ENCODE measurements at places on chromosomes 12 and 14. TPM values are rescaled to one million over a fixed set of nuclear protein-coding genes. Genes with fewer than 3 reads are reported as not detected.

Gene TMEM179
- not detected for total RNA-seq

GRCh38 chr12:119592232-119592631, 1.3 kb upstream of the TMEM233 start:
- peaks cover 14% of the 10 kb centered on the region for H3K4me1 ChIP-seq
- no peak for DNase-seq
- peaks cover 76% of the 10 kb centered on the region for H3K27me3 ChIP-seq
- H3K4me3 ChIP-seq: no peak overlapping the region
- peaks cover 19% of the 10 kb centered on the region for H3K36me3 ChIP-seq
- H3K27ac ChIP-seq: no peak overlapping the region

- H3K4me1 ChIP-seq: no peaks in the 10 kb centered on the region
- peaks cover 5% of the 10 kb centered on the region for H3K36me3 ChIP-seq
- DNase-seq: no peak
Measured at GRCh38 chr12:100077367-100077766, 65.3 kb downstream of the BLTP3B start.

DNA sequence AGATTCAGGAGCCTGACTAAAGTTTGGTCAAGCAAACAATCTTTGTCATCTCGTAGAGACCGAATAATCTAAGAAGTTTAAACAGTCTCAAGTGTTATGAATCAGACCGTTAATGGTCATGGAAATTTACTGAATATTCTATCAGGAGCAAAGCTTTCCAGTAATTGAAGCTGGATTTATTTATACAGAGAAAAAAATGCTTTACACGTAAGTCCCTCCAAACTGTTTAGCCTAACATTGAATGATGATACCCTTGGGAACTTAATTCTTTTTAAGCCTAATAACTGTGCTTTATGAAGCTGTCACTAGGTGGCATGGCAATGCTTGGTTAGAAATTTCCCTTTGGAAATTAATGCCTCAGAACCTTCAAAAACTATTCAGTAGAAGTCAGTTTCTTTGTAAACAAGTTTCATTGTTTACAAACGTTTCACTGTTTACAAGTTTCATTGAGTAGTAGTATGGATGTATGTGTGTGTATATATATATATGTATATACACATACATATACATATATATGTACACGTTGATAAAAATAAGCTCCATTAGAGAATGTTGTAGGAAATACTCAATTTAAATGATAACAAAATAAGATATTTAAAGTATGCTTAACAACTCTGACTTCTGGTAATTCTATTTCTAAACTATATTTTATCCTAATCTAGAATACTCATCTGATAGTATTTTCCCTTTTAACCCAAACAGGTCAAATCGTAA, 32.1 kb downstream of the DEPDC4 start:
- no peak overlapping the region for H3K4me3 ChIP-seq
- no peaks in the 10 kb centered on the region for H3K4me1 ChIP-seq

DNA sequence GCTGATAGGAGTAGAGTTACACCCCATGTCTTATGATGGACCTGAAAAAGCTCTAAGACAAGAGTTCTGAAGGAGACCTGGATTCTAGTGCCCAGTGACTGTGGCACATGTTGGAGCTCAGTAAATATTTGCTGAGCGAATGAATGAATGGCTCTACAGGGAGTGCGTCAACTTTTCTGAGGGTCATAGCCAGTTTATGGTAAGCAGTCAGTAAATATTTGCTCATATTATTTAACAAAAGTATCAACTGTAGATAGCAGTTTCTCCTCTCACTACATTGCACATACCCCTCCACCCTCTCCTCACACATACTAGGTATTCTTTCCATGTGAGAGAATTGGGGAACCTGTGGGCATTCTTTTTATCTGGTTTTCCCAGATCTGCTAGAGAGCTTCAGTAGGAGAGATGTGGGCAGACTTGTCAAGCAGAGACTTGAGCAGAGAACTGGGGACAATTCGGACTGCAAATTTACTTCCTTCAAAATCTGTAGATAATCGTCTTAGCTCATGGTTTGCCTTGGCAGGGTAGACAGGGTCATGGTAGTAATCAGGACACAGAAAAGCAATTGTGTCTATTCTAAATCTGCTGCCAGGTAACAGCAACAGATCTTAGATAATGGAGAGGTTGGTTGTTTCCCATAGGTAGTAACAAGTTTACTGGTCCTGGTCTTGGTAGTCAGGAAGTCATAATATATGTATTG, 5.7 kb downstream of the SLC4A8 start:
- DNase-seq: no peak
- H3K4me3 ChIP-seq: no peak overlapping the region
- H3K27me3 ChIP-seq: no peaks in the 10 kb centered on the region
- no peak overlapping the region for H3K27ac ChIP-seq
- H3K36me3 ChIP-seq: no peaks in the 10 kb centered on the region
- peaks cover 2% of the 10 kb centered on the region for H3K4me1 ChIP-seq

DNA sequence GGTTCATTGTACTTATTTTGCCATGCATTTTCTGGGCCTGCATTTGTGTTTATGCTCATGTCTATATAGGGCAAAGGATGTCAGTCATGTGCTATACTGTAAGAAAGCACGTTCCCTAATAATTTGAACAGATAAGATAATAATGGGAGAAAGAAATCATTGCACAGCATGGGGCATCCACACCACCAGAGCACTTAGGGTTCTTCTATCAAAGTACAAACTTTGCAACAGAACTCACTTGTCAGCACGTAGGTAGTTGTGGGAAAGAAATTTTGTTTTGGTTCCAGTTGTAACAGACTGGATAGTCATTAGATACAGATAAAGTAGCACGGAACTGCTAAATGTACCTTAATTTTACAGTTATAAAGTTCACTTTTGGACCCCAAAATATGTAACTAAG, 10.1 kb downstream of the PPP1CC start:
- peak overlapping the region; percentile 79 for H3K27ac ChIP-seq
- no peak for DNase-seq
- peaks cover 53% of the 10 kb centered on the region for H3K4me1 ChIP-seq
- H3K27me3 ChIP-seq: no peaks in the 10 kb centered on the region

GRCh38 chr12:62748941-62749468, 185.9 kb downstream of the PPM1H start:
- H3K4me1 ChIP-seq: no peaks in the 10 kb centered on the region
- H3K27ac ChIP-seq: no peak overlapping the region
- H3K27me3 ChIP-seq: peaks cover 26% of the 10 kb centered on the region
- H3K36me3 ChIP-seq: no peaks in the 10 kb centered on the region
- DNase-seq: no peak

Gene P3H3
- 0.97 TPM for total RNA-seq

DNA sequence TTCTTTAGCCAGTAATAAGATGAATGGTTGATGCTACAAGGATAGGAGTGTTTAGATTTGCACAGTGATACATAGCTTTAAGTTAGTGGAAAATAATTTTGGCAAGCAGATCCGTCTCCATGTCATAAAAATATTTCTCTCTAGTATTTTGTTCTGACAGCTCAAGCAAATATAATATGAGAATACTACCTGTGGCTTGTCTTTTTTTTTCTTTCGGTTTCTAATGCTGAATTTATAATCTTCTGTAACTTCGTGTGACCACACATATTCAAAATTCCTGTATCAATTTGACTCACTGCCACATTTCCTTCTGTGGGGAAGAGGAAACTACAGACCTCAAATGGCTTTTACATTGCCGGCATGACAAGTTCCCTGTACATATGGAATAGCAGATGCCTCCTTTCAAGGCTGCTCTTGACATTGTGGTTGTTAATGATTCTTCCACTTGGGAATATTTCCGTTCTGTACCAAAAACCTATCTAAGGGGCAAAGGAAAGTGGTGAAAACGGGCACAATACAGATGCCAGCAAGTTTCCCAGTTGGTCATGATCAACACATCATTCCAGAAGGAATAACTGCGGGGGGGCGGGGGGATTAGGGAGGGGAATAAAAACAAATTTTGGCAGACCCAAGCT, 103.6 kb upstream of the CCDC91 start:
- no peaks in the 10 kb centered on the region for H3K36me3 ChIP-seq
- peaks cover 7% of the 10 kb centered on the region for H3K4me1 ChIP-seq
- no peak overlapping the region for H3K4me3 ChIP-seq
- DNase-seq: no peak
- peaks cover 19% of the 10 kb centered on the region for H3K27me3 ChIP-seq
- H3K27ac ChIP-seq: no peak overlapping the region

GRCh38 chr14:68817506-68818212, 24.8 kb upstream of the ZFP36L1 start:
- no peak overlapping the region for H3K4me3 ChIP-seq
- no peaks in the 10 kb centered on the region for H3K36me3 ChIP-seq
- no peaks in the 10 kb centered on the region for H3K27me3 ChIP-seq
- H3K27ac ChIP-seq: peak overlapping the region; percentile 99
- DNase-seq: no peak

GRCh38 chr12:45363903-45364302, 148.0 kb downstream of the ANO6 start:
- no peaks in the 10 kb centered on the region for H3K27me3 ChIP-seq
- no peak overlapping the region for H3K27ac ChIP-seq
- H3K4me1 ChIP-seq: peaks cover 2% of the 10 kb centered on the region
- DNase-seq: no peak
- peaks cover 9% of the 10 kb centered on the region for H3K36me3 ChIP-seq

- peak overlapping the region; percentile 98 for H3K4me3 ChIP-seq
- H3K27ac ChIP-seq: peak overlapping the region; percentile 99
- H3K36me3 ChIP-seq: peaks cover 2% of the 10 kb centered on the region
Measured at GRCh38 chr12:49111206-49111605, 559 bp upstream of the LMBR1L start.

Gene HSP90AA1
- 514 TPM for total RNA-seq

- peak overlapping the region; percentile 49 for H3K4me3 ChIP-seq
- no peaks in the 10 kb centered on the region for H3K27me3 ChIP-seq
- peaks cover 14% of the 10 kb centered on the region for H3K4me1 ChIP-seq
Measured at GRCh38 chr12:22530-23201, 43.9 kb upstream of the IQSEC3 start.

DNA sequence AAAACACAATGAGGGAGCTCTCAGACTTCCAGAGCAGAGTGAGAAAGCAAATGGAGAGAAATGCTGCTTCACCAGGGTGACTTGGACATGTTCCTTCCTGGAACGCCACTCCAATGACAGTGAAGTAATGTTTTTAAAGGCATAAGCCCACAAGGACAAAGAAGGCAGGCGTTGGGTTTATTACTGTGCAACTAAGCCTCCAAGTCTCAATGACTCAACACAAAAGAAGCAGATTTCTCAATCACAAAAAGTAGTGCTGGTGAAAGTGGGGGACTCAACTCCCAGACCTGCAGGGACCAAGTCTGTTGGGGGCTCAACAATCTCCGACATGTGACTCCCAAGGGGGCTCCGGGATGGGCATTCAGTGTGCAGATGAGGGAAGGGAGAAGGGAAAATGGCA, 505.2 kb downstream of the BCL11B start:
- no peaks in the 10 kb centered on the region for H3K27me3 ChIP-seq
- no peak overlapping the region for H3K4me3 ChIP-seq
- peaks cover 3% of the 10 kb centered on the region for H3K4me1 ChIP-seq
- H3K27ac ChIP-seq: no peak overlapping the region

DNA sequence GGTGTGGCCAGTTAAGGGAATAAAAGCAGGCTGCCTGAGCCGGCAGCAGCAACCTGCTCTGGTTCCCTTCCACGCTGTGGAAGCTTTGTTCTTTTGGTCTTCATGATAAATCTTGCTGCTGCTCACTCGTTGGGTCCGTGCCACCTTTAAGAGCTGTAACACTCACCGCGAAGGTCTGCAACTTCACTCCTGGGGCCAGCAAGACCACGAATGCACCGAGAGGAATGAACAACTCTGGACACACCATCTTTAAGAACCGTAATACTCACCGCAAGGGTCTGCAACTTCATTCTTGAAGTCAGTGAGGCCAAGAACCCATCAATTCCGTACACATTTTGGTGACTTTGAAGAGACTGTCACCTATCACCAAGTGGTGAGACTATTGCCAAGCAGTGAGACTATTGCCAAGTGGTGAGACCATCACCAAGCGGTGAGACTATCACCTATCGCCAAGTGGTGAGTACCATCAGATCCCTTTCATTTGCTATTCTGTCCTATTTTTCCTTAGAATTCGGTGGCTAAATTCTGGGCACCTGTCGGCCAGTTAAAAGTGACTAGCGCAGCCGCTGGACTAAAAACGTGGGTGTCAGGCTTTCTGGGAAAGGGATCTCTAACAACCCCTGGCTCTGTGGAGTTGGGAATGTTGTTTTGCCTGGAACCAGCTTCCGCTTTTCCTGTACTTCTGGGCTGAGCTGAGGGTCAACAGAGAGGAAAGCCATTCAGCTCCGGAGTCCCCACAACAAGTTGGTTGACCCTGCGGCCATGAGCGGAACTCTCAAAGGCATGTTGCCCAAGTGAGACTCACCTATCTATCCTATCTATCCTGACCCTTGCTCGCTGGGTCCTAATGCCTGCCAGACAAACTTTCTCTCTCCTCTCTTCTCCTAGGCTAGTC, at the start of gene DHRS2:
Gene DHRS2, plus strand, starts transcription at position 48 of the 895 bp plus-strand sequence. CDS start 2,501 bp downstream, outside the sequence.
- peaks cover 11% of the 10 kb centered on the region for H3K4me1 ChIP-seq
- peaks cover 4% of the 10 kb centered on the region for H3K27me3 ChIP-seq
- no peak within 1 kb of the TSS for H3K27ac ChIP-seq
- no peak within 1 kb of the TSS for H3K4me3 ChIP-seq

Gene FAM186B
- 0.39 TPM for total RNA-seq

- peaks cover 48% of the 10 kb centered on the region for H3K27me3 ChIP-seq
- H3K4me3 ChIP-seq: no peak overlapping the region
- H3K36me3 ChIP-seq: peaks cover 2% of the 10 kb centered on the region
- no peak for DNase-seq
- H3K27ac ChIP-seq: no peak overlapping the region
Measured at GRCh38 chr14:51396222-51396815, 156.3 kb downstream of the TMX1 start.

Gene MDGA2
- not detected for total RNA-seq

Gene PTPRB
- total RNA-seq: not detected

DNA sequence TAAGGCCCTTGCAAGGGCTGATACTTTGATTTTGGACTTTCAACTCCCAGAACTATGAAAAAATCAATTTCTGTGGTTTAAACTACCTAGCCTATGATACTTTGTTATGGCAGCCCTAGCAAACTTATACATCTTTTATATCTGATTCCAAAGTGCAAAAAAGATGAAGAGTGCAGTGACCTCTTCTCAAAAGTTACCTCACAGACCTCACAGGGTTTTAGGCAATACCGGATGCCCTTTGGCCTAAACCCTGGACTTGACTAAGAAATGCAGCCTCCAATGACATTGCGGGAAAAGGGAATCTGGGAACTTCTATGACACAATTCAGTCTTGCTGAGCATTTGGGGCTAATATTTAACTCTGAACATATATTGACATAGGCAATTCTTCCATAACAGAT, 63.3 kb downstream of the IGF1 start:
- no peaks in the 10 kb centered on the region for H3K27me3 ChIP-seq
- DNase-seq: no peak
- H3K4me3 ChIP-seq: no peak overlapping the region
- H3K4me1 ChIP-seq: no peaks in the 10 kb centered on the region
- H3K36me3 ChIP-seq: no peaks in the 10 kb centered on the region

GRCh38 chr12:103771466-103771865, 69.6 kb downstream of the NT5DC3 start:
- H3K27me3 ChIP-seq: no peaks in the 10 kb centered on the region
- H3K36me3 ChIP-seq: no peaks in the 10 kb centered on the region
- H3K27ac ChIP-seq: no peak overlapping the region
- no peaks in the 10 kb centered on the region for H3K4me1 ChIP-seq
- no peak overlapping the region for H3K4me3 ChIP-seq
- no peak for DNase-seq

GRCh38 chr12:95402096-95402495, 71.9 kb upstream of the METAP2 start:
- no peak for DNase-seq
- H3K27me3 ChIP-seq: peaks cover 14% of the 10 kb centered on the region
- peaks cover 3% of the 10 kb centered on the region for H3K36me3 ChIP-seq
- no peak overlapping the region for H3K27ac ChIP-seq
- peaks cover 3% of the 10 kb centered on the region for H3K4me1 ChIP-seq
- no peak overlapping the region for H3K4me3 ChIP-seq

Gene ASB2
- total RNA-seq: 6.5 TPM

Gene KRT6B
- total RNA-seq: not detected

Gene ALX1
- not detected for total RNA-seq

All from T-helper 17 cell (primary cell).